MCF 10A (cell line): ENCODE measurements at places on chromosomes 4 and X. TPM values are rescaled to one million over a fixed set of nuclear protein-coding genes. Genes with fewer than 3 reads are reported as not detected.

DTHD1 gene
- total RNA-seq, result not detected in 2 replicates

SPANXB1 gene
- total RNA-seq, result not detected in 2 replicates

DNA sequence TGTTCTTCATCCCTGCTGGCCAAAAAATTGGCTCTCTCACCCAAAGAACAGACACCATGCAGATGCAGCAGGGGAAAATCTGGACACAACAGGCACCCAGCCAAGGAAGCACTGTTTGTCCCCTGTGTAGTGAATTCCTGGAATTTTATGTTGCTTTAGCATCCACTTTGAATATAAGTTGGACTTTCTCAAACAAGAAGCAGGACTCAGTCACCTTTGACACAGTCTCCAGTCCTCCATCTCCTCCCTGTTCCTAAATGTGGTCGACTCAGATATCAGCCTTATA is 11.8 kb downstream of the ZNF182 start:
- DNase-seq, result no peak

DNA sequence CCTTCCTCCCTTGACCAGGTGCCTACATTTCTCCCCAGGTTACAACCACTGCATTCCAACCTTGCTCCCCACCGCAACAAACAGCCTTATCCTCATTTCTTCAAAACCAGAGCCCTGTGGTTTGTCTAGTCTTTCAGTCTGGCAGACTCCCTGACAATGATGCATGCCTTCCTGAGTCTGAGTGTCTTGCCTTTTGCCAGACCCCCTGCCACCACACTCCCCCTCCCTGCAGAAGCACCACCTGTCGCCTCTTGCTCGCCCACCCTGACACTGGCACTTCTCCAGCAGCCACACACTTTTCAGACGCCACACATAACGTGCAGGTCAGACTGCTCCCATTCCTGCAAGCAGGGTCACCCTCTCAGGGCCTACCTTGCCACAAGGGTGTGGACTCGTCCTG is 349.2 kb upstream of the NOCT start:
- no peak for DNase-seq

GRCh38 chr4:113809311-113809710 is 47.8 kb upstream of the CAMK2D start:
- DNase-seq, result peak; percentile 80

- no peak for DNase-seq
Measured at GRCh38 chr4:15652841-15653240, 2.3 kb downstream of the FBXL5 start.
